ENCODE measurements at places on chromosomes 2 and 18.

- no peak for DNase-seq
Observed at GRCh38 chr2:165593081-165593480, 123.6 kb downstream of the CSRNP3 start.

- DNase-seq: no peak
Observed at GRCh38 chr2:232632229-232632903, 1.0 kb upstream of the EFHD1 start.

GRCh38 chr2:63992061-63992685 lies 27.1 kb downstream of the VPS54 start:
- no peak for DNase-seq

GRCh38 chr2:179235463-179236108 lies 29.0 kb downstream of the SESTD1 start:
- DNase-seq: no peak

GRCh38 chr2:173667415-173667814 lies 297.8 kb downstream of the SP3 start:
- no peak for DNase-seq

- DNase-seq: no peak
Observed at GRCh38 chr18:2395427-2396161, 175.7 kb downstream of the METTL4 start.

- no peak for DNase-seq
Observed at GRCh38 chr2:169225233-169225750, 137.0 kb downstream of the LRP2 start.

DNA sequence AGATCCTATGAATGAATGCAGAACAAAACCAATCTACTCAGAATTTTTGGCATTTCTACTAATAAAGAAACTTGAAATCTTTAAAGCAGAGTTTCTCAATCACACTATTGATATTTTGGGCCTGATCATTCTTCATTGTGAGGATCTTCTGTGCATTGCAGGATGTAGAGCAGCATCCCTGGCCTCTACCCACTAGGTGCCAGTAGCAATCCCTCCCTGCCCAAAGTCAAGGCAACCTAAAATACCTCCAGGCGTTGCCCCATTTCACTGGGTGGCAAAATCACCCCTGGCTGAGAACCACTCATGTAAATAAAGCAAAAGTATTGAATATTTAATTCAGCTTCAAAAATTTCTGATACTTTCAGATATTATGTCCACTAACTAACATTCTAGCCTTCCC lies 213.0 kb downstream of the SP3 start:
- no peak for DNase-seq

All from hematopoietic multipotent progenitor cell treated with erythropoietin and hydrocortisone succinate and interleukin-3 and kit ligand, for 15 days (in vitro differentiated cells).